ENCODE measurements at places on chromosomes 1 and 21.
A peak's percentile ranks its signal among the peaks of the same experiment; 100 is the strongest.

DNA sequence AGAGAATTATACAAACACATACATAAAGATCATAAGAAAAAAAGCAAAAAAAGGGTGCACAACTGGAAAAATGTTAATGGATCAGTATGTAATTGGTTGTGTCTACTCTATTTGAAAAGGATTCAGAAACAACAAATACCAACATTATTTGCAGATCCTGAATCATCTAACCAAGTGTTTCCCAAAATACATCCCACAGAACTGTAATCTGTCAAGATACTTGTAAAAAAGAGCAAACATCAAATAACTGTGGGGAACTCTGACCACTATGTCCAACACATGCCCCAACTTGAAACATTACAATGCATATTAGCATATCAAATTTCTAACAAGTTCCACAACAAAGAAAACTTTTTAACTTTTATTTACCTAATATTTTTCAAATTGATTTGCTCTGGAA, 22.6 kb downstream of the ANKRD13C start:
- DNase-seq, result no peak

DNA sequence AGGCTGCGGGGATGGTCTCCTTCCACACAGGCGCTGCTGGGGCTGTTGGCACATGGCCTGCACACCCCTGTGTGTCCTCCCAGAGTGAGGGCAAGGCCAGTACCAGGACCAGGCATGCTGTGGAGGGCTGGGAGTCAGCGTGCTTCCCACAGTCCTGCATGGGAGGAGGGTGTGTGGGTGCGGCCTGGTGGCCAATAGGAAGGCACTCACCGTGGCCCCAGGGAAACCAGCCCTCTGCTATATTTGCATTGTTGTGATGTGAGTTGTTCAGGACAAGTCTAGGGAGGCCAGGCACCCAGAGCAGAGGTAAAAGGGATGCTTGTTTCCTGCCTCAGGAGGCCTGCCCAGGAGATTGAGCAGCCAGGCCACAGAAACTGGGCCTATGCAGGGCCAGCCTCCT, 59.5 kb downstream of the S100B start:
- no peak for DNase-seq

GRCh38 chr1:225450491-225451191, 22.8 kb upstream of the LBR start:
- DNase-seq, result no peak

- no peak for DNase-seq
Observed at GRCh38 chr1:75135573-75136194, 1.5 kb downstream of the LHX8 start.

- DNase-seq, result no peak
Observed at GRCh38 chr1:222399197-222399596, 148.7 kb downstream of the HHIPL2 start.

- DNase-seq, result peak; percentile 51
Observed at GRCh38 chr1:12565094-12565965, 52.7 kb downstream of the DHRS3 start.

DNA sequence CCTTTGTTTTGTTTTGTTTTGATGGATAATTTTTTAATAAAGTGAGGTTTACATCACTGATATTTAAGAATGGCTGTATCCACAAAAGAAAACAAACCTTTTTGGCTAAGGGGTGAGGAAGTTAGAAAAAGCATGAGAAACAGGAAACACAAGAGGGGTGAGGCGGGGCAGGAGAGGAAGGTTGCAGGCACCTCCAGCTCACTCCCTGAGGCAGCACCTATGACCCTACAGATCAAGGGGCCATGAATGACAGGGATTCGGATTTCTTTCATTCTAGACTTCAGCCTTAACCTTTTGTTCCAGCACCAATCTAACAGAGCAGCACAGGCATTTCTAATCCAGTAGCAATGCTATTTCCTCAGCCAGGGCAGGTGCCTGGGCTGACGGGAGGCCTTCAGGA, 4.4 kb downstream of the CLCA4 start:
- DNase-seq, result no peak

DNA sequence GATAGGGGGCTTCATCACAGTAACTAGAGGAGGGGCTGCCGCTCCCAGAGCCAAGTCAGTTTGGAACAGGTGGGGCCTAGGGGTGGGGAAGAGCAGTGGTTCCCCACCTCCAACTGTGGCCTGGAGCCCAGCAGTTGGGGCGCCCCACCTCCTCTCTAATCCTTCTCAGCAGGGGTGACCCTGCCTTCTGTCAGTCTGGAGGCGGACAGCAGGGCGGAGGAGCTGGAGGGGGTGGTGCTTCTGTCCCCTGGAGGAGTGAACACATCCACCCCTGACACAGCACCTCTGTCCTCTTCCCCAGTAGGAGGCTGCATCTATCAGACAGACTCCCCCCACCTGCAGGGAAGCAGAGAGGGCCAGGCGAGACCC, 73.8 kb downstream of the MRPL37 start:
- no peak for DNase-seq

GRCh38 chr1:23930861-23931490, 17.8 kb upstream of the CNR2 start:
- DNase-seq, result peak; percentile 5

DNA sequence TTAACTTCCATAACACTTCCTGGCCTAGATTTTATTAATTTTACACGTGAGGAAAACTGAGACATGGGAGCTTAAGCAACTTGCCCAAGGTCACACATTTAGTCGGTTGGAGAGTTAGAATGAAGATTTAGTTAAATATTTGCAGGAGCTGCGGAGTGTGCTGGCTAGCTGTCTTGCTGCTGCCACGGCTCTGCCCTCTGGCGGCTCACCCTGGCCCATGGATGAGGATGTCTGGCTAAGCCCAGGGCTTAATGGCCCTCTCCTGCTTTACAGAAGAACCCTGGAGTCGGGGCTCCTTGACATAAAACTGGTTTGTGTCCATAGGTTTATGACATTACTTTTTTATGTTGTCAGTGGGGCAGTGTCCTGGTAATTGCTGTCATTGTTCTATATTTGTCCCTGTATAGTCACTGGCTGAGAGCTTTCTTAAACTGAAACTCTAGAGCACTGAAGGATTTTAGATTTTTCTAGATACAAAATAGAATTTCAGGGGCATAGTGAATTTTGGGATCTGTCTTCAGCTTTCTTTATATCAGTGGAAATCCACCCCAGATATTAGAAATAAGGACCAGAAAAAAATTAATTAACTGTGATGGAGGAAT, 88.9 kb upstream of the WLS start:
- peak; percentile 12 for DNase-seq

DNA sequence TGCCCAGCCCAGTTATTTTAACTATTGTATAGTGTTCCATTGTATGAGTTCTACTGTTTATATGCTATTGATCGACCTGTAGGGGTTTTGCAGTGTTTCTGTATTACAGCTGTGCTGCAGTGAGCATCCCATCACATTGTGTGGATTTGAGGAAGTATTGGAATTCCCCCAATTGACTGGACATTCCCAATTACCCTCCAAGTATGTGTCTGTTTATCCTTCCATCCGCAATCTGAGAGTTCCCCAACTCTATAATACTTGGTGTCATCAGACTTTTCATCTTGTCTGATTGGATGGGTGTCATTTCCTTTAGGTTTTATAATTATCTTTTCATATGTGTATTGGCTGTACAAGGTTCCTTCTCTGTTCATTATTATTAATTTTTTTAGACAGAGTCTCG, 27.8 kb downstream of the PSEN2 start:
- DNase-seq, result no peak

- no peak for DNase-seq
Observed at GRCh38 chr1:234856845-234857245, 246.9 kb upstream of the IRF2BP2 start.

All from putamen (tissue), 1 donor.